Glomerular endothelial cell (primary cell): ENCODE measurements at places on chromosomes 1 and 21.

DNA sequence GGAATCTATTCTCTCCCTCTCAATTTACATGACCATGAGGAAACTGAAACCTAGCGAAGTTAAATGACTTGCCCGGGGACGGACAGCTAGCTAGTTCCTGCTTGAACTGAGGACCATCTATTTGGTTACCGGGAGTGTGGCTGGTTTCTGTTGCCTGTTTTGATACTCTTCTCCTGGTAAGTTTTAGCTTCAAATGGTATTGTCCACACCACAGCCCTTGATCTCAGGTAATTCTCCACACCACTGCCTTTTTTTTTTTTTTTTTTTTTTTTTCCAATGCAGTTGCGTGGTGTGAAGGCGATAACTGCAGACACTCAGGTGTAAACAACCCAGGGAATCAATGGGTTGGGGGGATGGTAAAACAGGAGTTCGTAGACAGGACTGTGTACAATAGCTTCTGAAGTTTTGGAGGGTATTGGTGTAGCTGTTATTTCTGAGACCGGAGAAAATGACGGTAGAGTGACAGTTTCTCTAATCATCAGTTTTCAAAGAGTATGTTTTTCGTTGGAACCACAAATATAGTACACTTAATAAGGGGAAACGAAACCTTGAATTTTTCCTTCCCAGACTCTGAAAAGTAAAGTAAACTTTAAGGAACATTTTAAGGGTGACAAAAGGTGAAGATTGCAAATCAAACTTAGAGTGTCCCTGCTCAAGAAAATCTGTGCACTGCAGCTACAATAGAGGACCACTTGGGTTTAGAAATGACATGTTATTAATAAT is 125.3 kb upstream of the CACYBP start:
- no peak for DNase-seq

- DNase-seq = no peak
Observed at GRCh38 chr1:239308701-239309333, 77.6 kb upstream of the CHRM3 start.

GRCh38 chr1:26771643-26772321 is 16.0 kb upstream of the PIGV start:
- no peak for DNase-seq

DNA sequence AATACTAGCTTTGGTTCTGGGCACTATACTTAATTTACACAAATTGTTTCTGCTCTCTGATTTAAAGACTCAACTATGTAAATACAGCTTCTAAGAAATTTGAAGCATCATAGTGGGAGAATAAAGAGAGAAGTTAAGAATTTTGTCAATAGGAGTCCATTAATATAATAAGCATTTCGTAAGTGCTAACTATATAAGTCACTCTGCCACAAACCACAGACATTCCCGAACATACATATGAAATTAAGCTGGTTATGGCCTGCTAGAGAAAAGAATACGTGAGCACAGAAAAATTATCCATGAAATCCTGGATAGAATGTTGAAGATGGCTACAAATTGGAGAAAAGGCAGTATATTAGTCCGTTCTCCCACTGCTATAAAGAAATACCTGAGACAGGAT is 526.2 kb downstream of the MRPL39 start:
- no peak for DNase-seq

DNA sequence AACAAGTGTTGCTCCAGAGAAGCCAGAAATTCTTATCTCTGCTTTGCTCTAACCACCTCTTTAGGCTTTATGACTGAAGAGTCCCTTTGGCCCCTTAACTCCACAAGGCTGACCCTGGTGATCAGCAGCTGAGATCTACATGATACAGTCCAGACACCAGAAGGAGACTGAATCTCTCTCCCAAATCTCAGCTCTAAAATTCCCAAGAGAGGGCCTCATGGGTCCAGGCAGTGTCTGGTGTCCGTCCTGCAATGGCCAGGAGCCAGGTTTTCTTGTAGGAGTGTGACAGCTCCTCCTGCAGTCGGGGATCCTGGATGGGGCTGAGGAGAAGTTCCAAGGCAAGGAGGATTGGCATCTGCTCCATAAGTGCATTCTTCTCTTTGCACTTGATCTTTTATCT is 35.3 kb downstream of the L1TD1 start:
- DNase-seq = no peak

DNA sequence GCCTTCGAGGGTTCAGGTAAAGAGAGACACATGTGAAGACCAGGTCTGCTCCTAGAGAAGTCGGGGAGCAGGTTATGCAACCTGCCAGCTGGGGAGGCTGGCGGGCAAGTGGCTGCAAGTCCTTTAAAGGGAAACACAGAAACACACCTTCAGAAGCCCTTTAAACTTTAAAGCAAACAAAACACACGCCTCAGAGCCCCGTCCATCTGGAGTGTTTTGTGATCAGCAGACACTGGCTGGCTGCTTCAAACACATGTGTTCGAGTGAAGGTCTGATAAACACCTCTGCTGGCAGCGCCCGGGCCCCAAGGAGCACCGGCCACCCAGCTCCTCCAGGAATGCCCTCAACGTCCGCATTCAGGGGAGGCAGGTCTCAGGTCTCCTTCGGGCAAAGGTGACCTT is 15.2 kb downstream of the RIPK4 start:
- no peak for DNase-seq

DNA sequence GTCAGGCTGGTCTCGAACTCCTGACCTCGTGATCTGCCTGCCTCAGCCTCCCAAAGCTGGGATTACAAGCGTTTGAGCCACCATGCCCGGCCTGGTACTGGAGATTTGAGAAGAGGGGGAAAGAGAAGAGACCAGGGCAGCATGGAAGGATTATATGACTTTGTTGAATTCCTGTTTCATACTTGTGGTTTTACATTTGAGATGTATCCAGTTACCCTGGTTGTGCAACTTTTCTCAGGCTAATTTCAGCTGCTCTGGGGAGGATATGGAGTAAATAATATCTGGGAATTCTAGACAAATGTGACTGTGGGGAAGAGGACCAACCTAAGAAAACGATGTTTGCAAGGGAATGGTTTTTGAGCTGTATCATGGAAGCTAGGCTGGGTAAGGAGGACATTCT is 89.5 kb upstream of the GREM2 start:
- DNase-seq = no peak

GRCh38 chr21:30232011-30232410 is 16.1 kb upstream of the CLDN8 start:
- DNase-seq = no peak
